ENCODE measurements at places on chromosomes 3 and 15.

DNA sequence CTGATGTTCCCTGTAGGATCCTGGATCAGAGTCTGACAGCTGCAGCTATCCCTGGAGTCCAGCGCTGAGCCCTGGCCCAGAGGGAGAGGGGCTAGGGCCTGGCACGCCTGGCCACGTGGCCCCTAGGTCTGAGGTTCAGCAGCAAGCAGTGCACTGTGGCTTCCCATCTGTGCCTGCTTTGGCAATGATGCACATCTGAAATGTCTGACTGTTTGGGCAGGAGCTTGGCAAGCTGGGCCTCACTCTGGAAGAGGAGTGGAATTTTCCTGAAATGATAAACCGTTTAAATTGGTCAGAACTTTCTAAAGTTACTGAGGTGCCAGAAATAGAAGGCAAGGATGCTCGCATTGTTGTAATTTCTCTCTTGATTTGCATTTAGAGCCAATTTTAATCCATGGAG lies 48.8 kb upstream of the MRPS22 start:
- no peak for DNase-seq

- no peak for DNase-seq
Observed at GRCh38 chr15:44094781-44095180, 100.3 kb downstream of the FRMD5 start.

DNA sequence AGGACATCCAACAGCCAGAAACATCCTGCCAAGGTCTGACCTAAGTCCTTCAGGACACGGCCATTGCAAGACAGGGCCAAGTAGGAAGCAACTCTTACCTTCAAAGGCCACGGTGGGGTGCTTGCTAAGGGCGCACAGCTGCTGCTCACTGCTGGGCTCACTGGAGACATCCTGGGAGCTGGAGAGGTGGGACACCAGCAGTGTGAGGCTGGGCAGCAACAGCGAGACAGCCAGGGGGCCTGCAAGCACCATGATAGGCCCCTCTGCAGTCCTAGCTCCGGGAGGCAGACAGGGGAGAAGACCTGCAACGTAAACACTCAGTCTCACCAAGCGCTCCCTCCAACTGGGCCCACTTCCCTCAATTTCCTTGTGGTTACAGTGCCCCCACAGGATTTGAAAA lies 79.2 kb downstream of the SEMA5B start:
- peak; percentile 44 for DNase-seq

DNA sequence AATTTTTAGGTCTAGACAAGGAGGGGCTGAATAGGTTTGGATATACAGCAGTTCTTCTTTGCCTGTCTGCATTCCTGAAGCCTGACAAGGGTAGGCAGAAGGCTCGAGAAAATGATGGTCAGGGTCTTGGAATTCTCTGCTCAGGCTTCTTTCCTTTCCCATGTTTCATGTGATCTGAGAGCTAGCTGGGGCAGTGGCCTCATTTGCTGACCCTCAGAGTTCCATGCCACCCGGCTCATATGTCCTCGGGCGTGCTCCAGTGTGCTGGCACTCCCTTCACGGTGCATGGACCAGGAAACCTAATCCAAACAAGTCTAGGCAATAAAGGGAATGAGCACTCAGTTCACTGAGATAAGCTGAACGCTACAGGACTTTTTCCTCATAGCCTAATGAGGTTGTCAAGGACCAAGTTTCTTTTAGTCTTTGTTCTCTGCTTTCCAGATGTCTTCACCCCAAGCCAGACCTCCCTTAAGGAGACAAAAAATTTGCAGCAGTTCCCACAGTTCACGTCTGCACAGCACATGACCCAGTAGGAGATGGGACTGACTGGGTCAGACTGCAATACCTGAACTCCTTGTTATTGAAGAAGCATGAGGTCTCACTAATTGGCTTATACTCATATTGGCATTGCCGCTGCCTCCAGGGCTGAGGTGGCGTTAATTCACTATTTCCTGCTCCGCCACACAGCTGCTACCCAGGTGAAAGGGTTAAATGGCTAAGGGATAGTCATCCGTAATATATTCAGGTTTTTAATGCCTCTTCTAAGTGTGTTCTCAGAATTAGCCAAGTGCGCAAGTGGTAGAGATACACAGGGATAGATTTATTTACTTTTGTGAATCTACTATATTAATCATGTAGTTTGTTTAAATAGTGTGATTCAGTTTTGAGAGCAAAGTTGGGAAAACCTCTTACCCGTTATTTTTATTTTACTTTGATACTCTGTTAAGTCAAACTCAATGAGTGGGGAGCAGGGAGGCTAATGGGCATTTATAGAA lies 15.3 kb upstream of the RTP4 start:
- DNase-seq, result no peak

DNA sequence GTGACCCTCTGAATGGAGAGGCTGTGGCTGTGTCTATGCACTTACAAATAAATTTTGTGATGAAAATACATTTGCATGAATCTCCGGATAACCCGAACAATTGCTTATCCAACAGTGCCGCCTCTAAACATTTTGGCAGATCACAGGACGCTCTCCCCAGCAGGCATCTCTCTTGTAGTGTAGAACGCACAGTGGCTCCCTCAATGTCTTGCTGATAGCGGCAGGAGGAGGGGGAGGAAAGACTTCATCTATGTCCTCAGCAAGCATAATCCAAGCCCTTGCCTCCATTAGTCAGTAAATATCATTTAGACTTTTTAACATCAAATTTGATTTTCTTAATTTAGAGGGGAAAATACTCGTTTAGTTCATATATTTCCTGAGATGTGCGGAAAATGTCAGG lies 318.1 kb upstream of the IGF1R start:
- no peak for DNase-seq

DNA sequence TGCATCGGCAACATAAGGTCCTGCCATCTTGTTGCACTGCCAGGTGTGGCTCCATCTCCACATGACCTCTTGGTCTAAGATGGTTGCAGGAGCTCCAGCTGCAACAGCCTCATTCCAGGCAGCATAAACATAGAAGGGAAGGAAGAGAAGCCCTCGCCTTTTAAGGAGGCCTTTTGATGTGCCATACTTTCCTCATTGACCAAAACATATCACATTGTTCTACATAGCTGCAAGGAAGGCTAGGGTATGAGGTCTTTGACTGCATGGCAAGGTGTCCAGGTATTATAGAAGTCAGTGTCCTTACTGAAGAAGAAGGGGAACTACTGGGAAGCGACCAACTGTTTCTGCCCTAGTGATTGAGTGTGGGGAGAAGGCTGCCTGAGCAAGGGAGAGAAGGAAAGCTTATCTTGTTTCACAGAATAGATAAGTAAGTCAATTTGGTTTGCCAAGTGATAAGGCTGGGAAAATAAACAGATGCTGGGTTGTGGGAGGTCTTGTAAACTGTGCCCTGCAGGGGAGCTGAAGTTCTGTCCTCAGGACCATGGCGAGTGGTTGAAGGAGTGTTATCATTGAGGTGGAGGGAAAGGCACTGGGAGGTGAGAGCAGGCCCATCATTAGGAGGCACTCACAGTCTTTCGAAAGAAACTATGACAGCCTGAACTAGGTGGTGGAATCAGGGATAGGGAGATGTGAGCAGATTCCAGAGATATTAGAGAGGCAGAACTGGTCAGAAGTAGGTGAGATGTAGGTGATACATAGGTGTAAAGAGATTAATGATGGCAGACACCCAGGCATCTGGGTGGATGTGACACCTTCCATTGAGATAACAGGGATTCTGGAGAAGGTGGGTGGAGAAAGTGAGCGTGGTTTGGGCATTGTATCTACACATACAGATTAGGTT lies 93.8 kb upstream of the IGF1R start:
- DNase-seq, result no peak

DNA sequence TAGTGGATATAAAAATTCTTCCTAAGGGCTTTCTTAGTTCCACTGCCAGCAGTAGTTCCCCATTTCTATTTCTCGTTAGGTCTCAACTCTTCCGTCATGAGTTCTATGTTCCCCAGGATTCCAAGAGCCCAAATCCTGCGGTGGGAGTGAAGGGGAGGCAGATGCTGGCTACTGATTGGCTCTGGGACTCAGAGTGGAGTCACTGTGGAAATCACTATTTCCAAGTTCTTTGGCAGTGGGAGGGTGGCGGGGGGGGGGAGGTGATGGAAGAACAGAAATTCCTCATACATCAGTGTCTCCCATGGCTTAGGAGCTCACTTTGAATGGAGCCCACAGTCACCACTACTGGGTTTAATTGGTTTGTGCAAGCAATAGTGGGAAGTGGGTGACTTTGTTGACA lies 5.6 kb downstream of the CCR1 start:
- no peak for DNase-seq

DNA sequence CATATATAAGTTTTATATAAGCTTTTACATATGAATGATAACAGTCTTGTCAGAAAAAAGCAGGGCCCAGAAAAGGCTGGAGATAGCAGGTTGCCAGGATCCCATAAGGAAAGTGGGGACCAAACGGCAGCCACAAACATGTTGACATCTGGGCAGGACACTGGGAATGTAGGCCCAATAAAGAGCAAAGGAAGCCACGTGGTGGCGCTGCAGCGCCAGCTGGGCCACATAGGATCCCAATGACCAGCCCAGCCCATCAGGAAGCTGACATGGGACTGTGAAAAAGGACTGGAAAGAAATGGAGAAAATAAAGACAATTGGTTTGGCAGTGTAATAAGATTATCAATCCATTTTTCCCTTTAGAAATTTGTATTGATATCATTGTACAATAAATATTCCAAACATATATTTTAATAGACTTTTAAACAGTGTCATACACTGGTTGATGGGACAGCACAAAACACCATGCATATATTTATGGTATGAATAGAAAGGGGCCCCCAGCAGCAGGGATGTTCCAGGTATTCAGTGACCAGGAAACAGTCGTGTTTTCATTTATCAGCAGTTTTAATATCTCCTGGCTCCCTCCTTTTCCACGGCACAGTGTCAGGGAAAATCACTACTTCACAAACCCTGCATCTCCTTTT lies 89.0 kb upstream of the STRIT1 start:
- peak; percentile 24 for DNase-seq

- no peak for DNase-seq
Observed at GRCh38 chr3:139571711-139572110, 32.2 kb upstream of the RBP1 start.

- DNase-seq, result no peak
Observed at GRCh38 chr3:73556520-73557372, 68.0 kb downstream of the PDZRN3 start.

- no peak for DNase-seq
Observed at GRCh38 chr3:16406579-16406978, 106.9 kb downstream of the RFTN1 start.

- DNase-seq, result no peak
Observed at GRCh38 chr3:101963902-101964362, 114.6 kb downstream of the NFKBIZ start.

DNA sequence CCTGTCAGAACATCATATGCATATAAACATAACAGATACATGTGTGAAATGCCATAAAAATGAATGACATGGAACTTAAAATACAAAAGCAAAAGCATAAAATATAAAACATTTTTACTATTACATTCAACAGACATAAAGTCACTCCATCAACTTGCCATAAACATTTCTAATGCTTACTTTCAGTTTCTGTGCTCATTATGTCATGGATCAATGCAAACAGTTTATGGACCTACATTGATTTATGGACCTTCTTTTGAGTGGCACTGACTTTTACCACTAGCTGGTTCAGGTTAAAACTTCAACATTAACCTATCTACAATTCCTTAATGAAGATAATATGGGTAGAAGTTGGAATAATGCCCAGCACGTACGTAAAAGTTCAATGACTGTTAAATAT lies 577.4 kb upstream of the LMCD1 start:
- DNase-seq, result no peak

DNA sequence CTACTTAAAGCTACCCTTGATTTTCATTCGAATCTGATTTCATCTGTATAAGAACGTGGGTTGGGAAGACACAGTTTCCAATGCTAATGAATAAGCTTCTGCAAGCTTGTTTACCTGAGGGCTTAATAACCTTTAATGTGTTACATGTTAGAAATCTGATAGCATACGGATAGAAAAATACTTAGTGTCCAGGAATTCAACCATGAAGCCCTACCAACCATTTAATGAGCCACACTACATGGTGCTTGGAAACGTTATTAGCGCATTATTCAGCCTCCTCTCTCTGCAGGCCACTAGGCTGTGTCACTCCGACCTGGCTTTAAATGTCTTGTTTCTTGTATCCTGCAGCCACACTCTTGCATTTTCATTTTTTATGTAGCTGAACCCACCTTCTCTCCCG lies 1.6 kb downstream of the FAM81A start:
- no peak for DNase-seq

DNA sequence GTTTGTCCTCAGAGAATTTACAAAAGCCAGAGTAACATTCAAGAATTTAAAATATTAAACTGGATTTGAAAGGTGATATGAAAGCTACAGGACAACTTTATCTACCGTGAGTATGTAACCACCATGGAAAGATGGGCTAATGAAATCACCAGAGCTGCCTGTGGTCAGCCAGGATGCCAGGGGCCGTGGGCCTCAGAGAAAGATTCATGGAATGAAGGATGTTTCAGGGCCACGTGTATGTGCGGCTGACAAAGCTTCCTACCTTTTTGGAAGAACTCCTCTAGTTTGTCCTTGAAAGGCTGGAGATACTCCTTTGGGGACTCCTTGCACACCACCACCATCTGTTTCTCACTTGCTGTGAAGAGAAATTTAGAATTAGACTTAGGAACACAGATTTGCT lies 138.9 kb downstream of the GREM1 start:
- no peak for DNase-seq

DNA sequence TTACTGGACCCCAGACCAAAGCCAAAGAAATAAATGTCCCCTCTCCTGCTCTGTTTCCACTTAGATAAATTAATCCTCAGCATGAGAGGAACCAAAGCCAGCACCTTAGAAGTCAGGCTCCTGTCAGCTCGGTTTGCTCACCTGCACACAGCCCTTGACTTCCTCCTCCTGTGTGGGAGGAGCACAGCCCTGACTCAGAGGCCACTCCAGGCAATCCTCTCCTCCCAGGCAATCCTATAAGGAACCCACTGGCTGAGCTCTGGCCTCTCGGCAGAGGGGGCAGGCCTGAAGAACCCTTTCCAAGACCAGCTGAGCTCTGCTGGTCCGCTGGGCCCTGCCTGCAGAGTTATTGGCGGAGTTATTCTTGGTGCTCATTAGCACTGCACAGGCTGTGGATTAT lies 30.8 kb downstream of the LIPC start:
- no peak for DNase-seq

DNA sequence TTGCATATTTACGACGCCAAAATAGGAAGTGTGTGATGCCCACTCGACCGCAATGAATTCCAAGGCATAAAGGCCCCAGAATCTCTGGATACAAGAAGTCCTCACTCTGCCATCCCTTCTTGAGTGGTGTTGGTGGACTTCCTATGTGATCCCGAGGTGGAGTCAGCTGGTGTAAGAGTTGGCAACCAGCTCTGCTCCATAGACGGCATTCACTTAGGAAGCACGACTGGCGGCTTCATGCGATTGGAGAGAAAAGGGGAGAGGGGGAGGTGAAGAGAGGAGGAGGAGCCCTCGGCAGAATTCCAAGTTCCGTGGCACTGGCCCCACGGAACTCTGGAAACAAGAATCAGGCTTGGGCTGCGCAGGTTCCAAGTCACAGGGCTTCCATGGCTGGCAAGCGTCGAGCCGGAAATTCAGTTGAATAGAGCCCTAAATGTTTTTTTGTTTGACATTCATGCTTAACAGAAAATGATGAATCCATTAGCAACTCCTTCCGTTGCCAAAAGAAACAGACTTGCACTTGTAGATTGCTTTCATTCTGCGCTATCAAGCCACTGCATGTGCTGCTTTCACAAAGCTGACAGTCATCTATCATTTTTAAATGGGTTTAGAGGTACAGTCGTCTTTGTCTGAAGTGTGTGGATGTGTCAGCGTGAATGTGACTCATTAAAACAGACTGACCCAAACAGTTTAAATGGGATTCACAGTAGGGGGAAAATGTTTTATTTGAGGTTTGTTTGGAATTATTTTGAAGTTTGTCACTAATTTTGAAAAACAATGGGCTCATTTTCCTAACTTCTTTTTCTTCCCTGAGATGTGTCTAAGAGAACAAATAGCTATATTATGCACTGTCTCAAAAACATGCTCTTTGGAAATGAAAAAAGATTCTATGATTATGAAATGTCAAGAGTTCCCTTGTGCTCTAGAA lies 428.3 kb upstream of the ATP11B start:
- peak; percentile 98 for DNase-seq
